HTR-8/SVneo (cell line): ENCODE measurements at places on chromosomes 6 and 20.
A peak's percentile ranks its signal among the peaks of the same experiment; 100 is the strongest.

- no peak for DNase-seq
Measured at GRCh38 chr6:119476554-119476953, 127.0 kb upstream of the MAN1A1 start.

DNA sequence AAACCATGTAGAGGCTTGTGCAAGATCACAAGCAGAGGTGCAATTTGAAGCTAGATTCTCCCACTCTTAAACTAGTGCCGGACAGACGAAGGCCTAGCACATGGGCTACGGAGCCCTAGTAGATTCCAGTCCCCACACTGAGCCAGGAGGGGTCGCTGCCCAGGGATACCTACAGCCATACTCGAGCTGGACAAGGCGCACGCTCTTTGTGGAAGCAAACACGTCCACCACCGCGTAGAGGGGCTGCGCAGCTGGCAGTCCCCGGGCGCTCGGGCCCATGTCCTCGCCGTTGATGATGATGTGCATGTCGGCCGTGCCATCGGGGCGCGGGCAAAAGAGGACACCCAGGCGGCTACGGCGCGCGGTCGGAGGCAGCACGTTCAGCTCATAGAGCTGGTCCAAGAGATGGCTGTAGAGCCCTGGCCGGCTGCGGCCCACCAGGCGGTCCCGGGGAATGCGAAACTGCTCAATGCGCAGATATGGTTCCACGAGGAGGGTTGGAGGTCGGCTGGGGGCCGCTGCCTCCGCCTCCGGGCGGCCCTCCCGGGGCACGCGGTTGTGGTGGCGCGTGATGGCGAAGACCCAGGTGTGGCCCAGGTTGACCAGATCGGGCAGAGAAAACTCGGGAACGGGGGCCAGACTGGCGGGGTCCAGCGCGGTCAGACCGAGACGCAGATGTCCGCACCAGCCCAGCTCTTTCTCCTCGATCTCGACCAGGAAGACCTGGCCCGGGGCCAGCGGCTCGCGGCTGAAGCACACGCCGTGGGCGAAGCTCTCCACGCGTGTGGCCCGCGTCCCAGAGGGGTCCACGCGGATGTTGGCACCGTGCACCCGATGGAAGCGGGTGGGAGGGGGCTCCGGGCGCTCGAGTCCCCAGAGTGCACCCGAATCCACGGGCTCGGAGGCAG is 677 bp downstream of the NEURL2 start:
- DNase-seq = no peak

DNA sequence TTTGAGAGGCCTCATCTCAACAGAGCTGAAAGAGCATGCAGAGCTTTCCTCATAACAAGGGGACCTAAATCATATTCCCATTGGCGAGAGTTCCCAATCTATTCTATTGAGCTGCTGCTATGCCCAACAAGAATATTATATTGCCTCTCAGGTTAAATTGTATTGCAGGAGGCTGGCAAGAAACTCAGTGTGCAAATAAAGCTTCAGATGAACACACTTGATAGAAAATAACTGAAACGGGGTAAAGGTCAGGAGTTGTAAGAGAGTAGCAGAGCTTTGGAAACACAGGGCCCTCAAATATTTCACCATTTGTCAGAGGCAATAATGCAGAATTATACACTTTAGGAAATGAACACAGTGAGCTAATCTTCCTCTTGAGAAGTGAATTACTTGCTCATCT is 364.3 kb upstream of the SPTLC3 start:
- DNase-seq = no peak

GRCh38 chr6:137736911-137737310 is 130.1 kb upstream of the TNFAIP3 start:
- DNase-seq = no peak

DNA sequence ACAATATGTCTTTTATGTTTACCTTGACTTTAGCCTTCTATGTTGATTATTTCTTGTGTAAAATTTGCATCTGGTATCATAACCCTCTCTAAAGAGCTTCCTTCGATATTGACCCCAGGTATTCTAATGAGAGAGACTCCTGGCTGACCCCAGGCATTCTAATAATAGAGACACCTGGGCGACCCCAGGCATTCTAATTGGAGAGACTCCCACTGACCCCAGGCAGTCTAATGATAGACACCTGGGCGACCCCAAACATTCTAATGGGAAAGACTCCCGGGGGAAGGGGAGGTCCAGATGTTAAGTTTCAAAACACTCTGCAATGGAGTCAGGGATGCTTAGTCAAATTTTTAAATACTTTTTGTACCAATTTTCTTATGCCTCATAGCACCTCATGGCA is 726.4 kb downstream of the COL12A1 start:
- DNase-seq = no peak

- DNase-seq = no peak
Measured at GRCh38 chr6:114007516-114007915, 36.6 kb upstream of the HDAC2 start.

- no peak for DNase-seq
Measured at GRCh38 chr20:62940875-62941274, 2.9 kb downstream of the GID8 start.

DNA sequence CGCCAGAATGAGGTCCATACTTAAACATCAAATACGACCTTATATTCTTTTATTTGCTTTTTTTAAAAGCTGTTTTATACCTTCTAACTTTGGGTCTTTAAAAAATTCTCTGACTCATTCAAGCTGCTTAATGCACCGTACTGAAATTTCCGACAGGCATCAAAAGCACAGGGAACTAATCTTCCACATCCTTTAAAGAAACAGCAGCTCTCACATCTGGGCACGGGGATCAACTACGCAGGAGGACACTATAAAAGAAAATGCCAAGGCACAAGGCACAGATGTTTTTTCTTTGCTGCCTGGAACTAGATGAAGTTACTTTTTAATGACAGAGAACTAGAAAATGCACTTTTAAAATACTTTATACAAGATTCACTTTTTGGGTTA is 112.4 kb upstream of the ARG1 start:
- no peak for DNase-seq

DNA sequence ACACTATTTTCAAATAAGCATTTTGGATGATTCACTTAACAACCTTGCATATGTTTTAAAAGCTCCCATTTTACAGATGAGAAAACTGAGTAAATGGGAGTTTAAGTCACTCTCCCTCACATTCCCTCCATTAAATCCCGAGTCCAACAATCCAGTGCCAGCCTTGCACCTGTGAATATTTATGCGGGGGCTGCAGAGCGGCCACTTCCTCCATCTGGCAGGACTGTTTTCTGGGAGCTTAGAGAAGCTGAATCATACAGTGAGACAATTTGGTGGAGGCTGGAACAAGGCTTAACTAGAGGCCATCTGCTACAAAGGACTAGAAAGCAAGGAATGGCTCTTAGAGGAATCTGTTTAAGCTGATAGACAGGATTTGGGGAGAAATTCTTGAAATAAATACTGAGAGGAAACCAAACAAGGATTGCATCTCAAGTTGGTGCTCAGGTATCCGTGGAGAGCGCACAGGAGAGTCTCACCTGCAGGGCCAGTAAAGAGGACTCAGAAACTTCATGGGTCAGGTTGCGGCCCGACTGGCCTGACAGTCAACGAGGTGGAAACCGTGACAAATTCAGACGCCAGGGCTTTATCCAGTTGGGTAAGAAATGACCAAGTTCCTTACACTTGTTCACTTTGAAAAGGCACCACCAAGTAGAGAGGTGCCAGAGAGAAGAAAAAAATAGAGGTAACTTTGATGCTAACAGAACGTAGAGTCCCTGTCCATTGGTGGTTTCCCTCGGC is 478.5 kb downstream of the QKI start:
- no peak for DNase-seq

DNA sequence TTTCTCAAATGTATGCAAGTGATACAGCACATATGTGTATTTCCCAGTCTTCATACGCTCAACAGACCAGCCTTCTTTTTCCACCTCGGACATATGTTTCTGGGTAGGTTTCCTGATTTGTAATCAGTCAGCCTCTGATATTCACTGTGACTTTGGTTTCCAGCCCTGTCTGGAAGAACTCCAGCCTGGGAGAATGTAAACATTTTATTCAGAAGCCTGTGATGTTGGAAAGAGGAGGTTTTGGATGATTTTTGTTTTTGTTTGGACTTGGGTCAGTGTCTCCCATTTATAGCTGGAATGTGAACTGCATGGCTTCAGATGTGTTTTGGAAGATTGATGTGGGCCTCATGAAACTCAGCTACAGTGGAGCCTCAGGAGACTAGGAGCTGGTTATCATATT is 172.2 kb upstream of the CENPW start:
- DNase-seq = no peak

DNA sequence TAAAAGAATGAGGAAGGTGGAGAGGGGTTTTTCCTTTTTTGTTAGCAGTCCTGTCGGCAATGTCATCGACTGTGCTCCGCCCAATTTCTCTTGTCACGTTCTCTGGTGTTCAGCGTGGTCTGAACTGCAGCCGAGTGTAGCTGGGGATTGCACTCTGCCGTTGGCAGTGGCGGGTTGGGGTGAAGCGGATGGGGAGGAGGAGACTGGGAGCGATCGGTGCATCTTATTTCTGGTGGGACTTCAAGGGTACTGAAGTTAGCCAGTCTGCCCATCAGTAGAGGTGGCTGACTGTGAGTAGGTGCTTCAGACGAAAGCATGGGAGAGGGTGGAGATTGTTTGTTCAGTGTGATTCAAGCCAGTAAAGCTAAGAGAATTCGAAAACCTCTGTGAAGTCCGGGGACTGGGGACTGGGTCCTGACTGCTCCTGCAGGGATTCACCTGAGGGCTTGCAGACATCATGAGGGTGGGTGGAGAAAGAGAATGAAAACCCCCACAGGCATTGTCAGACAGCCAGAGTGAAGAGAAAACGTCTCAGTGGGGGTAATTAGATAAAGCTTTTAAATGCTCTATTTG is 5.1 kb downstream of the RREB1 start:
- DNase-seq = no peak

DNA sequence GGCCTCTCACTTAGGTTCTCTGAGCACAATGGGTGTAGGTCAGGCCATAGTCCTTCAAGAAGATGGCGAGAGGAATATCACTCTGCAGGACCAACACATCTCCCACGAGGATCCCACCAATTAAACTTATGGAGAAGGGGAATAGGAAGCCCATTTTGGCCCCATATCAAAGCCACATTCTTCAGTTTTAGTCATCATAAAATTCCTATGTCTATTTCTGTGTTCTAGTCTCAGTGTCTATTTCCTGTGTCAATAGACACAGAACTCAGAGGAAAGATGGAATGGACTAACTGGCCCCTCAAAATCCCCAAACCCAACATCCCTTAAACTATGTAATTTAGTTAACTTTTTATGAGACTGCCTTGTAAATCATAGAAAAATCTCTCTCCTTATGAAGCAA is 216.8 kb downstream of the HACE1 start:
- DNase-seq = no peak

DNA sequence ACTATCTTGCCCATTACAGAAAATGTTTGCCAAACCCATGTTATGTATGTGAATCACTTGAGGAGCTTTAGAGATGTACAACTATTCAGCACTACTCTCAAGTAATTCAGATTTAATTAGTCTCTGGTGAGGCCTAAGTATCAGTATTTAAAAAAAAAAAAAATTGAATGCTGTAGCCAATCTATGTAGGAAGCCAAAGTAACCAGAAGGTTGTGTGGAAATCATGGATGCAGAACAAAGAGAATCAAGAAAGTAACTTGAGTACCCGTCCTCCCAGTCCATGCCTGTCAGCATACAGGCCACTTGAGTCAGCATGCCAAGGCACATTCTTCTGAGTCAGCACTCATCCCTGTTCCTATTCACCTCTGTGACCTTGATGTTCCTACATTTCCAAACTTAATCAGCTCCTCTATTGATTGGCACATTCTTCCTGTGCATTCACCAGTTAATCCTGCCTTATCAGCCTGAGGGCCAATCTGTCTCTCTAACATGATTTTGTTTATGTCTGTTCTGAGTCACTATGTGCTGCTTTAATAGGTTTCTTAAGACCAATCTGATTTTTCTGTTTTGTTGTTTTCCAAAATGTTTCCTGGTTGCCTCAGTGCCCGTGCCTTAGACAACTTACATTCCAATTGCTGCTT is 165.6 kb downstream of the KCNQ5 start:
- peak; percentile 65 for DNase-seq

DNA sequence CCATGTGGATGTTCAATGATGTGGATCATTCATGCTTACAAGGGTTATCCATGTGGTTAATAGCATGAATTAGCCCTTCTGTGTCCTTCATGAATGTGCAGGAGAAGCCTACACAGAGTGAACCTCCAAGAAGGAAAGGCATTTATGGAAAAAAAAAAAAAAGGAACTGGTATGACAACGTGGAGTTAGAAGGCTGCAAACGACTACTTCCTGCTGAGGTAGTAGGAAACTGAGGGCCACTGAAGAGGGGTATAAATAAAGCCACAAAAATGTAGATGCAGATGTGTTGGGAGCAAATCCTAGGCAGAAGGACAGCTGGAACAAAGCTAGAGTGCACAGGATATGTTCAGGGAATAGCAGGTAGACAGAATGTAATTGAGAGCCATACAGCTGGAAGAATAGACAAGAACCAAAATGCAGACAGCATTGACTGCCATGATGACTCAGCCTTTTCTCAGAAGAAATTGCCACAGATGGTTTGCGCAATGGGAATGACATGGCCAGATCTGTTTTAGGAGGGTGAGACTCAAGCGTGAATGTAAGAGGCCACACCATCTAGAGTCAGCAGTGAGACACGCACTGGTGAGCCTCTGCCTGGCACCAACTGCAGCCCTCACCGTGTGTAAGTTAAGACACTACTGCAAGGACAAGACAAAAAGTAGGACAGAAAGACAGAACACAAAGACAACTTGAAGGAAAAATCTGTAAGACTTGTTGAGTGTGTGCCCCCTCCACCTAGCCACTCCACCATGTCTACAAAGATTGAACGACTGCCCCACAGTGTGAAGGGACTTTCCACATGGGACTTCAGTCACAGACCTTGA is 79.8 kb downstream of the KIF13A start:
- DNase-seq = peak; percentile 81

- no peak for DNase-seq
Measured at GRCh38 chr6:158314737-158315136, 2.5 kb downstream of the TULP4 start.

- peak; percentile 30 for DNase-seq
Measured at GRCh38 chr6:21003780-21004541, 469.7 kb downstream of the CDKAL1 start.

DNA sequence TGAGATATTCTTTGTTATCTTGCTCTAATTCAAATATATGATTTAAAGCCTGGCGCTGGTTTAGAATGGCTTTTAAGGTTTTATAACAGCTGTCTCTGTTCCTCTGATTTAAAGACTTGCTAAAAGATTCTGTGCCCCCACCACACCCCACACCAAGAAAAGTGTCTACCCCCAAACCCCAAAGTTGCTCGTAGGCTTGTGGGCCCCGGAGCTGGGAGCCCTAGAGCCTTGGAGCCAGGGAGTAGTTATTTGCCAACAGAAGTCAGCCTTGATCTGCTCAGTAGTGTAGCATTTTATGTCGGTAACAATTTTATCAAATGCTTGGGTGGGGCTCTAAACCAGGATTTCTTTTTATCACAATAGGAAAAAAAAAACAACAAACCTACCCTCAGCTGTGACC is 105.2 kb upstream of the TRAF3IP2 start:
- DNase-seq = no peak
